Hippocampal formation (tissue), 2 donors: ENCODE measurements at places on chromosomes 6 and 20.

DNA sequence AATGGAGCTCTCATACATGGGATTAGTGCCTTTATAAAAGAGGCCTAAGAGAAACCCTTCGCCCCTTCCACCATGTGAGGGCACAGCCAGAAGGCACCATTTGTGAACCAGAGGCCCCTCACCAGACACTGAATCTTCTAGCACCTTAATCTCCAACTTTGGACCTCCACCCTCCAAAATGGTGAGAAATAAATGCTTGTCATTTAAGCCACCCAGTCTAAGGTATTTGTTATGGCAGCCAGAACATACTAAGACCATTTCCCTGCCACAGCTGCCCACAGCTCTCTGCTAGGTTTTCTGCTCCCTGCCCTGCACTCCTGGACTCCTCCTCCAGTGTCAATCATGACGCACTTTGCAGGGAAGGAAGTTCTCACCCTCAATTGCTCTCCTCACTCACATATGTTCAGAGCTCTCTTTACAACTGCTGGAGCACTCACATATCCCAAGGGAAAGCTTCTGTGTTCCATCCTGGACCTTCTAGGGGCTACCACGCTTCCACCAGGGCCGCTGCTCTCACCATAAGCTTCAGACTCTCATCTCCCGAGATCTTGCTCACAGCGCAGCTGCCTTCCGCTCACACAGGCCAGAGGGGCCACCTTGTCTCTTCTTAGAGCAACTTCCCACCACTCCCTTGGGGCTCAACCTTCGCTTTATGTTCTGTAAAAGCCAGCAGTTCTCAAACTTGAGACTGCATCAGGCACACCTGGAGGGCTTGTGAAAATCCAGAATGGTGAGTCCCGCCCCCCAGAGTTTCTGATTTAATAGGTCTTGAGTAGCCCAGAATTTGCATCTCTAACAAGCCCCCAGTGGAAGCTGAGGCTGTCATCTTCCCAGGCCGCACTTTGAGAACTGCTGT lies 1.6 kb upstream of the LY86 start:
- DNase-seq, result no peak

- DNase-seq, result no peak
Measured at GRCh38 chr6:130724089-130724488, 103.1 kb upstream of the SMLR1 start.

GRCh38 chr6:116115781-116116180 lies 10.2 kb downstream of the COL10A1 start:
- no peak for DNase-seq

- DNase-seq, result no peak
Measured at GRCh38 chr20:63126876-63127699, 88.8 kb downstream of the YTHDF1 start.

DNA sequence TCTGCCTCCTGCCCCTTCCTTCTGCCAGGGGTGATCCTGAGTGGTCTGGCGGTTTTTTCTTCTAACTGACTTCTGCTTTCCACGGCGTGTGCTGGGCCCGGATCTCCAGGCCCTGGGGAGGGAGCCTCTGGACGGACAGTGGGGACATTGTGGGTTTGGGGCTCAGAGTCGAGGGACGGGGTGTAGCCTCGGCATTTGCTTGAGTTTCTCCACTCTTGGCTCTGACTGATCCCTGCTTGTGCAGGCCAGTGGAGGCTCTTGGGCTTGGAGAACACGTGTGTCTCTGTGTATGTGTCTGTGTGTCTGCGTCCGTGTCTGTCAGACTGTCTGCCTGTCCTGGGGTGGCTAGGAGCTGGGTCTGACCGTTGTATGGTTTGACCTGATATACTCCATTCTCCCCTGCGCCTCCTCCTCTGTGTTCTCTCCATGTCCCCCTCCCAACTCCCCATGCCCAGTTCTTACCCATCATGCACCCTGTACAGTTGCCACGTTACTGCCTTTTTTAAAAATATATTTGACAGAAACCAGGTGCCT lies 10.2 kb downstream of the SLC29A1 start:
- no peak for DNase-seq

GRCh38 chr6:142846459-142846831 lies 98.5 kb downstream of the HIVEP2 start:
- DNase-seq, result no peak

DNA sequence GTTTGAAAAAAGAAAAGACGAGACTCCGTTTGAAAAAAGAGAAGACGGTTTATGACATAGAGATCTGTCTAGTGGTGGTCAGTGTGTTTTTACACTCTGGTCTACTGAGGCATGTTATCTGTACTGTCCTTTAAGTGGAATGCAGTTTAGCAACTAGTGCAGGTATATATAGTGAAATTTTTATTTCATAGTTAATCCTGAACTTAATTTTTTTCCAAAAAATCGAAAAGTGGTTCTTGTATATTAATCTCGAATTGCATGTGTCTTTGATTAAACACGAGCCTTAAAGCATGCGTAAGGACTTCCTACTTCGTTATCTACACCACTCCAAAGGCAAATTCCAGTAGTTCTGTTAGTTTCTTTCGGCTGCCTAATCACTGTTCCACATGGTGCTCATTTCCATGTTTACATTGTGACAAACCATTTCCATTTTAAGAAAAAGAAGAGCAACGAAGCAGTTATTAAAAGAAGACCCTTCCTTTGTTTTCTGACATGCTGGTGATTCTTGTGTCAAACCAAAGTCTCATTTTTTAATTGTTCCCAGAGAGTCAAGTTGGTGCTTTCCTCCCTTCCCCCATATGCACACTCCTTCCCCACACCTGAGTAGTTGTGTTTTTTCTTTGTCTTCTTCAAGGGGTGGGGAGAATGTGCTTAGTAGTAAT lies 2.3 kb downstream of the SNX9 start:
- DNase-seq, result no peak

GRCh38 chr20:60955706-60956105 lies 296.4 kb upstream of the CDH4 start:
- DNase-seq, result no peak

DNA sequence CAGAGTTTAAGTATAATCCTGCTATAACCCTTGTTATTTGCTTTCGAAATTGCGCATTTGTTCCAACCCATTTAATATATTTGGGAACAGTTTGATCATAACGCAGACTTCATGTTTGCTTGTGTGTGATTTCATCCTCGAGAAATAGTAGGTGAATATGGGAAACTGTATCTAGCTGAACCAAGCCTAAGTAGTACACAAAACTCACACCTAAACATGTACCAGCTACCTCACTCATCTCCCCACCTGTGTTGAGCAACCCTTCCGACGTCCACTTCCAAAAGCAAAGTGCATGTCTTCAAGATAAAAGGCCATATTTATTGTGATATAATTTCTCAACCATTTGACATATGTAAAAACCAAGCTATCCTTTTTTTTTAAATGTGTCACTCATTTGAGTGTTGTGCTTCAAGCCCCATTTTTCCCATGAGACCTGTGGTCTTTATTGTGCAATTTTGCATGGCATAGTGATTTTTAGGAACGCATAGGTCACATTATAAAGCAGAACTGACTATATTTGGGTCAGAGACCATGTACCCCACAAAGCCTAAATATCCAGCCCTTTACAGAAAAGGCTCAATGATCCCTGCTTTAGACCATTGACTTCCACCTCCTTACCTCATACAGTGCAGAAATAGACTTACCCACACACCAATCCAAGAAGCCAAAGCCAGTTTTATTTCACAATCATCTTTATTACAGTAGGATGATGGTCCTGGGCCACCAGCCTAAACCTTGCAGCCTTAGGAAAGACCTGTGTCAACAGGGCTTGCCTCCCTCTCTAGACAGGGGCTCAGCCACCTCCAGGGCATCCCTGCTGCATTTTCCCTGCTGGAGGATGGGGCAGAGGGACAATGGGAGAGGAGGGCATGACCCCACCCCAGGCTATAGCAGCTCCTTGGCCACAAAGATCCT lies 7.1 kb downstream of the CCND3 start:
- no peak for DNase-seq

- DNase-seq, result no peak
Measured at GRCh38 chr6:169618526-169619490, 83.0 kb downstream of the WDR27 start.

GRCh38 chr6:7644417-7644816 lies 54.4 kb downstream of the SNRNP48 start:
- no peak for DNase-seq

GRCh38 chr6:41467061-41467460 lies 79.1 kb upstream of the FOXP4 start:
- DNase-seq, result no peak

DNA sequence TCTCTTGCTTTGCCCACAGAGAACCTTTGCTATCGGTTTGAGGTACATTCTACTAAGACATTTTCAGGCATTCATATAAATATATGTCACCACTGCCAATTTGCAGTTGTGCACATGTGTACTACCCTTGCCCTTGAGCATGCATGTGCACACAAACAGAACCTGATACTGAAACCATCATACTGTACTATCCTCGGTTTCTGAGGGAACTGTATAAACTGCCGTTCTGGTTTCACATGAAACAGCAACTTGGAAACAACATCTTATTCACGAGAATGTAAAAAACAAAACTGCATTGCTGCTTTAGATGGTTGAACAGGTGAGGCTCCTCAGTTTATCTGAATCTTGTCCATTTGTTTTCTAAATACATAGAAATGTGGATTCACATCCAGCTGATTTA lies 151.2 kb upstream of the TMEM170B start:
- no peak for DNase-seq

GRCh38 chr6:14273191-14273590 lies 155.6 kb downstream of the CD83 start:
- no peak for DNase-seq

DNA sequence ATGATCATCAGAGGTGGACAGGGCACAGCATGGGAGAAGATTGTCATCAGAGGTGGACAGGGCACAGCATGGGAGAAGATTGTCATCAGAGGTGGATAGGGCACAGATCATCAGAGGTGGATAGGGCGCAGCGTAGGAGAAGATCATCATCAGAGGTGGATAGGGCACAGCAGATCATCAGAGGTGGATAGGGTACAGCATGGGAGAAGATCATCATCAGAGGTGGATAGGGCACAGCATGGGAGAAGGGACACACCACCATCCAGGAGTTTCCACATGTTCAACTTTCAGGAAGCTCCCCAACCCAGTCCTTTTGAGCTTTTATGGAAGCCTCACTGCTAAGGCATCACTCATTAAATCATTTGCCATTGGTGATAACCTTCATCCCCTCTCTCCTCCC lies 104.1 kb downstream of the MAP7 start:
- DNase-seq, result no peak

- no peak for DNase-seq
Measured at GRCh38 chr6:96816301-96816817, 20.9 kb downstream of the GPR63 start.

- no peak for DNase-seq
Measured at GRCh38 chr6:43436577-43437282, 9.4 kb downstream of the ABCC10 start.

- no peak for DNase-seq
Measured at GRCh38 chr6:127207591-127208120, 59.0 kb upstream of the RNF146 start.

- DNase-seq, result no peak
Measured at GRCh38 chr6:98092331-98092730, 742.0 kb upstream of the POU3F2 start.

DNA sequence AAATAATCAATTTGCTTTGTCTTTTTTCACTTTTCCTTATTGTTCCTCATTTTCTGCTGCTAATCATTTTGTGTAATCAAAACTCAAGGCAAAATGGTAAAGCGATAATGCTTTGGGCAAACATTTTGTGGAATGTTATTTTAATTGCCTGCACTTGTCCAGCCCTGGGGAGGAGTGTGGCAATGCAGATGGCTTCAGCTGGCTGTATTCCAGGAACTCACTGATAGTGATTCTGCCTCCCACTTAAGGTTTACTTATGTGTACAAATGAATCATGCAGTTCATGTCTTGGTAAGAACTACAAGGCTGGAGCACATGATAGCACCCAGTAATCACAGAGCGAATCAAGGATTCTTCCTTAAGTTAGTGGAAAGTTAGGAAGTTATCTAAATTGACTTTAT lies 107.8 kb downstream of the COL19A1 start:
- no peak for DNase-seq

DNA sequence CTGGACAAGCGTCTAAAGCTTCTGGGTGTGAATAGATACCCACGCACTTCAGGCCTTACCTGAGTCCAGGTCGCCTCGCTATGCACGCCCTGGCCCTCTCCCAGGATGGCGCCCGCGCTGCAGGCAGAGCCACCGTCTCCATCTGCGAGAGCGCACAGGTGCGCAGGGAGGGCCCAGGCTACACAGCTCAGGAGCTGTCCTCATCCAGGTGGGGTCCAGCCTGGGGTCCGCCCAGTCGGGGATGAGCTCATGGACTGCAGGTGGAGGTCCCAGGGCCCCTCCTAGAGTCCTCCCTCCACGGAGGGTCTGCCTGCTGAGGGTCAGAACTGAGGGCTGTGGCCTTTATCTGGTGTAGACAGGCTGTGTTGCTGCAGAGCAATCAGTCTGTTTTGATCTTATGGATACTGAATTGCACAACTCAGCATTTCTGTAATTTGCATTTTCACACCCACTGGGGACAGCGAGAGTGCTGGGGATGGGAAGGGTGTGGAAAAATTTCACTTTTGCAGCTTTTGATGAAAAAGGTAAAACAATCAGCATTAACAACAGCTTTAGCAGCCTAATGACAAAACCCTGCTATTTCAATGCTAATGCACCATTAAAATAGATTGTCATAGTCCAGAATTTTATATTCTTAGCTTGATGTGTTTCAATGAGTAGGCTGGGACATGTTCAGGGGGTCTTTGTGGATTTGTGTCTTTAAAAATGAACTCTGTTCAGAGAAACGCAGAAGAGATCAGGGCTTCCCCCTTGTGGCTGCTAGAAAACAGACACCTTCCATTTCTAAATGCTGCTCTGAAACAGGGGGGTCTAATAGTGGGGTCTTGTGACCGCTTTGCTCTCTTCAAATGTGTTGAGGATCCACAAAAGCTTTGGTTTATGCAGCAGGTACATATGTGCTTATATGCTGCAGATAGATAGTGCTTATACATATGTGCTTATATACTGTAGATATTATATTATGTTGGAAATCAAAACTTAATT lies 77.8 kb upstream of the PHACTR3 start:
- DNase-seq, result no peak

DNA sequence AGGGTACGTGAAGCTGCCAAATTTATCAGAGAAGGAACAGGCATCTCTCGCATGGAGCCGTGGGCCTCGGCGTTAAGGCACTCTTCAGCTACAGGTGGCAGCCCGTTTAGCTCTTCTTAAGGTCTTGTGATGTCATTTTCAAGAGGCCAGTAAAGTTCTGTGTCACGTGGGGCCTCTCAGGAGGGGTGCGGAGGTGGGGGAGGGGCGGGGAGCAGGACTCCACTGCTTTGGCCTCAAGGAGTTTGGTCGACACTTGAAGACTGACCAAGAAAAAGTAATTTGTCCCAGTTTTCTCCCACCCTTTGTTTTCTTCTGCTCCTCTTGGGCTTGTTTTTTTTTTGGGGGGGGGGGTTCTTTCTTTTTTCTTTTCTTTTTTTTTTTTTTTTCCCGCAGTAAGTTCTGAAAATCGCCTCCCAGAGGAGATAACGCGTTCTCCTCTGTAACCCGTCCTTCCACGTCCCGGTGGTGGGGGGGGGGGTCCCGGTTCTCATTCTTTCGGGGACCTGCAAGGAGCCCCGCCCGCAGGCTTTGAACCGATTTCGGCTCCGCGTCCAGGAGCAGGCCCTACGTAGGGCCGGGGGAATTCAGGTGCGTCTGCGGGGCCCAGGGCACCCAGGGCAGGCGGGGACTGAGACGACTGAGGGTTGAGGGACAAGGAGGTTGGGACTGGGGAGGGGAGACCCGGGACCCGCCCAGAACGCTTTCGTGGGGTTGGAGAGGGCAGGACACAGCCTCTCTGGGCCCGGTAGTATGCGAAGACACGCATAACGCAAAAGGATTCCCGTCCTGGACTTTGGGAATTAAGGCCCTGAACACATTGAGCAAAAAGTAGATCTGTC lies 26.0 kb downstream of the GPX6 start:
- DNase-seq, result no peak
